Mucosa of gallbladder (tissue), 1 donor: ENCODE measurements at places on chromosomes 12 and 14.

- no peak for DNase-seq
Measured at GRCh38 chr12:131055596-131056233, 102.0 kb downstream of the ADGRD1 start.

DNA sequence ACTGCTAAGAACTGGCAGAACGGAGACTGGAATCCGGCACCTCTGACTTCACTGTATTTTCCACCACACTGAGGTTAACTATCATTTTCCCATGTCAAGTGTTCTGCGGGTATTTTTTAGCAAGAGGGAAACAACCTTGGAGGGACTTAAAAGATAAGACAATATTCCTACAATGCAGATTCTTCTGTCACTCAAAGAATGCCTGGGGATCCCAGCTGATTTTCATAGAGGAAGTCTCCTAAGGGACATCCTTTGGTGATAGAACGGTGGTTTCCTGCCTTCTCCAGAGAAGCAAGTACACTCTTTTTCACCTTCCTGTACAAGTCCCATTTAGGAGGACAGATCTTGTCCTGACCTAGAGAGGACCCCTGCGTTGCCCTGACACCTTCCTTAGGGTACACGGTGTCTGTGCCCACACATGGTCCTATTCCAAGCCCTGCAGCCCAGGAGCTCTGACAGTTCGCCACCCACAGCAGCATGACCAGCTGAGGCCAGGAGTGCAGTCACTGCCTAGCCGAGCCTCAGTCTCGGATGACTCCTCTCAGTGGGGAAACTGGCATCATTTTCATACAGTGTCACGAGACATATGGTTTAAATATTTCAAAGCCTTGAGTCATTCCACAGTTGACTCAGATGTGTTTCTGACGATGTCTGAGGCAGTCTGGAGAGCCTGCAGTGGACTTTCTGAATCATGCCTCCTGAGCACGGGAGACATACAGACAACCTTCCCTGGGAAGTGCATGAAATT is 181.3 kb upstream of the FKBP4 start:
- DNase-seq, result no peak

DNA sequence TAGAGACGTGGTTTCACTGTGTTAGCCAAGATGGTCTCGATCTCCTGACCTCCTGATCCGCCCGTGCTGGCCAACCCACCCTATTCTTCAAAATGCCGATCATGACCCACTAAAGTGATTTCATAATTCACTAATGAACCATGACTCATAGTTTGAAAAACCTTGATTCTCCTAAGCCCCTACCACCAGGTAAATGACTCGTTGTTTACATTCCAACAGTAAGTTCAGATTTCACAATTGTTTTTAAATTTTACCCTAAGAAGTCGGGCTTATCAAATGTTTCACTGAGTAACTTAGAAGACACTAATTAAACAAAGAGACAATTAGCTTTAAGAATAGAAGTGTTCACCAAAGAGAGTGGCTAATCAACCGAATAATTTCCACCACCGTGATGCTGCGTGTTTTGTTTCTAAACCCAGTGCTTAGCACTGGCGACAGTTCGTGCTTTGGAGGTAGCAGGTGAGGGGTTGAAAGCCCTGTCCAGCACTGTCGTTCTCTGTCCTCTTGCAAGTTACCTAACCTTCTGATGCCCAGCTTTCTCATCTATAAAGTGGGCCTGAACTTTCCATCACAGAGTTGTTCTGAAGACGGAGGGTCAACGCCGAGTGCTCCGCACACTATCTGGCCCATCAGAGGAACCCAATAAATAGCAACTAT is 136.5 kb downstream of the NTF3 start:
- DNase-seq, result no peak

DNA sequence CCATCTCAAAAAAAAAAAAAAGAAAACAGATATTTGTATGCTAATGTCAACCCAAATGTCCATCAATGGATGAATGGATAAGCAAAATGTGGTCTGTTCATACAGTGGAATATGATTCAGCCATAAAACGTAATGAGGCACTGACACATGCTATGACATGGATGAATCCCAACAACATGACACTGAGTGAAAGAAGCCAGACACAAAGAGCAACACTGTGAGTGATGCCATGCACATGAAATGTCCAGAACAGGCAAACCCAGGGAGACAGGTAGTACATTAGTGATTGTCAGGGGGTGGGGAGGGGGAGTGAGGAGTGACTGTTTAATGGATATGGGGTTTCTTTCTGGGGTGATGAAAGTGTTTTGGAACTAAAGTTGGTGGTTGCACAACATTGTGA is 50.2 kb downstream of the ARL6IP4 start:
- no peak for DNase-seq

DNA sequence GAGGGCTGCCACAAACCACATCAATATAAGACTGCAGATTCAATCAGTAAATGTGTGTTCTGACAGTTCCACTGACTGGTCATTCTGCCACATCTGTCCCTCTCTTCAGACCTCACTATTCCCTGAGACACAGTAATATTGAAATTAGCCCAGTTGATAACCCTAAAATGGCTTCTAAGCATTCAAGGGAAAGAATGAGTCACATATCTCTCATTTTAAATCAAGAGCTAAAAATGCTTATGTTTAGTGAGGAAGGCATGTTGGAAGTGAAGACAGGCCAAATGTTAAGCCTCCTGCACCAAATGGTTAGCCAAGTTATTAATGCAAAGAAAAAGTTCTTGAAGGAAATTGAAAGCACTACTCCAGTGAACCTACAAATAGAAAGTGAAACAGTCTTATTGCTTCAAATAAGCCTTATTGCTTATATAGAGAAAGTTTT is 24.5 kb upstream of the KIF21A start:
- DNase-seq, result no peak

- no peak for DNase-seq
Measured at GRCh38 chr14:90266441-90267154, 10.2 kb downstream of the PSMC1 start.
